ENCODE measurements at places on chromosomes 2 and 18.

DNA sequence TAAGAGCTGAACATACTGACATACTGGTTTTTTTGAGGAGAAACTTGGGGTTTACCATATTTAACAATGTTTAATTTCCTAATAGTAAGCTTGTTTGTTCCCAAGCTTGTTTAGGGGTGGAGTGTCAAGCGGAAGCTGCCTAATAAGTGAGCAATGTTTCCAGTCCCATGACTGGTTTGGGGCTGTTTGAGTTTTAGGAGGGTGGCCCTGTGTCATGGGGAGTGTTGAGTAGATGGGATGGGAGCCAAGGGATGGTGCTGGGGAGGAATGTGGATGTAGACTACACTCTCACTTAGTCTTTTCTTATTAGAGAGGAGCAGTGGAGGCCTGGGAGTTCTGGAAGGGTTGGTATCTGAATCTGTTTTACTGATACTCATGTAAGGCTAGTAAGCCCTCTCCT, 128.5 kb downstream of the TANC1 start:
- DNase-seq: no peak

DNA sequence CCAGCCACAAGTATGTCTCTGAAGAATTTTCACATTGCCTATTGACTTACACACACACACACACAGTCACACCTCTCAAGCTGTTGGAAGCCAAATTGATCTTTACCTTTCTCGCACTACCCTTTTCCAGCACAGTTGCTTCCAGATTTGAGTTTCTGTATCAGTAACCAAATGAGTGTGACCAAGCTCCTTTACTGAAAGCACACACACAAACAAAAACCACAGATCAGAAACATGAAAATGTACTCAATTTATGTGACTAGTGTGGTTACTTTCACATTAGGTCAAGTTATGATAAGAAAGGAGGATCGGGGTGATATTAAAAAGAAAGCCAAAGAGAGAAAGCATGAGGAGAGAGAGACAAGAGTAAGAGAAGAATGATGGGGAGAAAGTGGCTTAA, 993.9 kb upstream of the POU3F3 start:
- no peak for DNase-seq

DNA sequence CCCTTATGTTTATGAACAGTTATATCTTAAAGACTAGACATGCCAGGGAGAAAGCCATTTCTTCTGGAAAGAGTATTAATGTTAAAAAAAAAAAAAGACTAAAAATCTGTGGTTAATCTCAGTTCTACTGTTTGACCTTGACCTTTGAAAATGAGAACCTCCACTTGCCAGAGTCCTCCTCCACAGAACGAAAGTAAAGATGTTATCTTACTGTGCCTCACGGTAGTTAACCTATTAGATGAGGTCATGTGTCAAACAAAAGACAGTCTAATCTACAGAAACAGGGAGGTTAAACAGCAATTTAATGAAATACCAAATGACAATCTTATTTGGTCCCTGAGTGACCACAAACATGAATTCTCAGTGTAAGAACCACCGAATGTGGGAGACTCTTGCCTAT, 51.2 kb downstream of the SLC14A2 start:
- DNase-seq: no peak

- no peak for DNase-seq
These were observed 662.6 kb upstream of the ACVR2A start for GRCh38 chr2:147182260-147182659.

DNA sequence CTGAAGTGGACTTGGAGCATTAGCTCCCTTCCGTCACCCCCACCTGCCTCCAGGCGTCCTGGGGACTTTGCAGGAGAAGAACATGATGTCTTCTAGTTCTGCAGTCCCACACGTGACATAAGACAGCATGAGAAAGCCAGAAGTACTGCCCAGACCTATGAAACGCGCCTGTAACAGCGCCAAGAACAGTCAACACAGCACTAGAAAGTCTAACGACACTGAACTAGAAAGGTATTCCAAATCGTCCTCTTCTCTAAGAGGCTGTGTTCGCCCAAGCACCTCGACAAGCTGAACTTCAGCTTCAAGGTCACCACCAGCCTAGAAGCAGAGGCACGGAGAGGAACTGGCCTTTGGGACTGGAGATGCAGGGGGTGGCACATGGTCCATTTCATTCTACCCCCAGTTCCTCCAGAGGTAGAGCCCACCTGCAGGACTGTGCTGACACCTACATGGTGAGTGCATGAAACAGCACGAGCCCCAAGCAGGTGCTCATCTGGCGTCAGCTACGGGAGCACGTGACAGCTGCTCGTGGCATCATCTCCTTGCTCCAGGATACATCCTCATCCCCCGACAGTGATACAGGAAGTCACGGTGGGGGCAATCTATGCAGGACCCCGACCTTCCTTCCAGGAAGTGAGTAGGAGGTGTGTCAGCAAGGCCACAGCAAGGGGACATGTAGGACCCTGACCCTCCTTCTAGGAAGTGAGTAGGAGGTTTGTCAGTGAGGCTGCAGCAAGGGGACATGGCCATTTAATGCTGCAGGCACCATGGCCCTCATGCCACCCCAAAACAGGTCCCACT, 3.7 kb downstream of the HDAC4 start:
- no peak for DNase-seq

DNA sequence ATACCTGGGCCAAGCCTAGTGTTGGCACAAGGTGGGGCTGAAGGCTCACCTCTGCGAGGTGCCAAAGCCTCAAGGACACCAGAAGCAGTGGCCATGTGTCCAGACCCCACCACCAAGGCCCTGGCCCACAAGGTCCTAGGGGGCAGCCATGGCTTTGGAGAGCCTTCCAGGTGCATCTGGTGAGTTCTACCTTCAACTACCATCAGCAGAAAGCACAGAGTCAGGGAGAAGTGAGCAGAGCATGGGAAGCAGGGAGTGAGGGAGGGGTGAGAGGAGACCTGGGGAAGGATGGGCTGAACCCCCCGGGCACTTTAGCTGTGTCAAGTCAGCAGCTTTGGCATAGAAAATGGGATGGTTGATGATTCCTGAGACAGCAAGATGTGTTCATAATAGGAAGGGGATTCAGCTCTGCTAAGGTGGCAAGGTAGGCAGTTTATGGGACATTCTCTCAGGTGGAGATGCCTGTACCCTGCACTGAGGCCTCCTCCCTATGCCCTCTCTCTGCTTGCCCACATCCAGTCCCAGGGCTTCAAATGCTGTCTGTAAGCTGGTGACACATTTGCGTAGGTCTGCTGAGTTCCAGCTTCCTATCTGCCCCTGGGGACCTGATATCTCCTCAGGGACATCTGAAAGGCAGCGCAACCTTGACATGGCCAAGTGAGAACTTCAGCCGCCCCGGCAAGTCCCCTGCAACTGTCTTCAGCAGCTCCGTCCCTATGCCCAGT, 83.4 kb upstream of the RGPD5 start:
- DNase-seq: no peak

DNA sequence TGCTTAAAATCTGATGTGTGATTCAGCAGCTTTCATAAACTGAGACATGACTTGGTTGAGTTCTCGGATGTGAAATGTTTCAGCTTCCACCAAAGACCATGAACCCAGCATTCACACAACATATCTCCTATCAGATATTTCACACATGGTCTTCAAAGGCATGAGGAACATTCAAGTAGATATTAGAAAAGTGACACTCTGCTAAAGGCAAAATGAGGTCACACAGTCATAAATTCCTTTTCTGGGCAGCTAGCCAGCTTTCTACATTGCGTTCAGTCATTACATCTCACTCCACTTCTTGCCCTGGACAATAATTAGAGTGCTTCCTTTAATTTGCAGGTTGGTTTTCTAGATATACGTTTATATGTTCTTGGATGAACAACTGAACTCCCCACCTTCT, 96.7 kb downstream of the GAREM1 start:
- DNase-seq: no peak

- no peak for DNase-seq
These were observed 29.2 kb downstream of the SF3B1 start for GRCh38 chr2:197405582-197405981.

DNA sequence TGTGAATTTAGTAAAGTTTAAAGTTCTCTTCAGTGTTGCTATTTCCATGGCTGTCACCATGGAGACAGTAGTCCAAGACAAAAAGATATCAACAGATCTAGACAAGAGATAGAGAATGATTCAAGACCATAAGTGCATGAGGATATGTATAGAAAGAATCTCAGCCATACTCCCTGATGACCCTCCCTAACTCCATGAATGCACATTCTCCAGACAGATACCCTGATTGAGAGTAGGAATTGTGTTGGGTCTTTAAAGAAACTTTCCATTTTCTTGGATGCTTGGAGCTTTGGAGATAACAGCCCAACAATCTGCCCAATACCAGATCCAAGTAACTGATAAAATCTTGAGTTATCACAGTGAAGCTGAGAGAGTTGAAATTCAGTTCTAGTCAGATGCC, 1601.2 kb upstream of the CELF4 start:
- DNase-seq: no peak

DNA sequence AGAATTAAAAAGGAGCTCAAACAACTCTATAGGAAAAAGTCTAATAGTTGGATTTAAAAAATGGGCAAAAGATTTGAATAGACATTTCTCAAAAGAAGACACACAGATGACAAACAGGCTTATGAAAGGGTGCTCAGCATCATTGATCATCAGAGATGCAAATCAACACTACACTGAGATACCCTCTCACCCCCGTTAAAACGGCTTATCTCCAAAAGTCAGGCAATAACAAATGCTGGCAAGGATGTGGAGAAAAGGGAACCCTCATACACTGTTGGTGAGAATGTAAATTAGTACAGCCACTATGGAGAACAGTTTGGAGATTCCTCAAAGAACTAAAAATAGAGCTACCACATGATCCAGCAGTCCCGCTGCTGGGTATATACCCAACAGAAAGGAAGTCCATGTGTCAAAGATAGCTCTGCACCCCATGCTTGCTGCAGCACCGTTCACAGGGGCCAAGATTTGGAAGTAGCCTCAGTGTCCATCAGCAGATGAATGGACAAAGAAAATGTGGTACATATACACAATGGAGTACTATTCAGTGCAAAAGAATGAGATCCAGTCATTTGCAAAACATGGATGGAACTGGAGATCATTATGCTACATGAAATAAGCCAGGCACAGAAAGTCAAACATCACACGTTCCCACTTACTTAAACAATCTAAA, 46.7 kb upstream of the B3GNT7 start:
- no peak for DNase-seq

GRCh38 chr2:229133155-229133772, 137.8 kb downstream of the PID1 start:
- no peak for DNase-seq

GRCh38 chr18:46222710-46223360, 118.7 kb downstream of the HAUS1 start:
- no peak for DNase-seq

DNA sequence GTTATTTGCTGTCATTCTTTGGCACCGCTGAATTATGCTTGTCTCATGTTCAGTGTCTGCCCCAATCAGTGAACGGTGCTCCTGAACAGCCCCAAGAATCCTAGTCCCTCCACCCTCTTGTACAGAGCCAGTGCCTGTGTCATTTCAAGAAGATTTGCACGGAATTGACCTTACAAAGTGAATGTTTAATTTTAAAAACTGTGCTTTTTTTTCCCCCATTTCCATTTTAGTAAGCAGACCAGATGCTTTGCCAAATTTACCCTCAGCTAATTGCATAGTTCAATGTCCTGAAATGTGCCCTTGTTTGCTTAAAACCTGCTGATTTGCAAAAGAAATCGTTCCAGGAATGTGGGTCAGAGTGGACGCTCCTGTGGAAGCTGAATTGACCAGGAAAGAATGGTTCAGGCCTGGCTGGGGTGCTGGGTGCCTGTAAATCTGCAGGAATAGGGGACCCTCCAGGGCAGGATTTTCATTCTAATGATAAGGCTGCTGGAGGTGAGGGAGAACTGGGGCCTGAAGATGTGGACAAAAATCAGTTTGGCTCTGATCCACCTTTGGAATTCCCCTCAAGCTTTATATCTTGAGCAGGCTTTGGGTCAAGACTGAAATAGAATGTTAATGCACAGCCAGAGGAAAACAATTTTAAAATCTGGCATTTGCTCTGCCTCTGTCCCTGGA, 20.1 kb downstream of the TMEM17 start:
- DNase-seq: no peak

DNA sequence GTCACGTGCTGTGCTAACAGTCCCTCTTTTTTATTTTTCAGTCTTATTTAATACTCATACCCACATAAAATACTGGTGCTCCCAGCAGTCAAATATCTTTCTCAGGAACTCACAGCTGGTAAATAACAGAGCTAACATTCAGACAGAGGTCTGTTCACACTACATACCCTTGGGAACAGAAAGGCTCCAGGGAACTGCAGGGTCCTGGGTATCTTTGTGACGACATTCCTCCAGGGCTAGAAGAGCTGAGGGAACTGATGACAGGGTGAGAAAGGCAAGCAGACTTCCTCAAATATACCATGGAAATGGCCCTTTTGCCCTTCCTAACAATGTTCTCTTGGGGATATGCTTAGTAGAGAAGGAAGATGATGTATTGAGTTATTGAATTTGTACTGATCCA, 19.3 kb downstream of the PDE6D start:
- no peak for DNase-seq

DNA sequence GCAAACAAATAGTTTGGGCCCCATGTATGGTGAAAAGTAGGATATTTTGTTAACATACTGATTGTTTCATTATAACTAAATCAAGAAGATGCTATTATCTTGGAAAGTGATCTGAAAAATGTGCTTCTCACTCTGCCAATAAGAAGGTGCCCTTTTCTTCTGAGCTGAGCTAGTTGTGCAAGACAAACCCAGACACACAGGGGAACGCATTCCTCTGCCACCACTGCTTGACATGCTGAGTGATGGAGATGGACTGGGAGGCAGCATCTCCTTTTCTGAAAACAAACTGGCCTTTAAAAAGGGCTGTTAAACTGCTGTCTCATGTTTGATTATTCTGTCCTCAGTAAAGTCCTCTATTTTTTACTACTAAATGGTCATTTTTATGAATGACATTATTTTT, 1989.9 kb upstream of the CELF4 start:
- DNase-seq: no peak

DNA sequence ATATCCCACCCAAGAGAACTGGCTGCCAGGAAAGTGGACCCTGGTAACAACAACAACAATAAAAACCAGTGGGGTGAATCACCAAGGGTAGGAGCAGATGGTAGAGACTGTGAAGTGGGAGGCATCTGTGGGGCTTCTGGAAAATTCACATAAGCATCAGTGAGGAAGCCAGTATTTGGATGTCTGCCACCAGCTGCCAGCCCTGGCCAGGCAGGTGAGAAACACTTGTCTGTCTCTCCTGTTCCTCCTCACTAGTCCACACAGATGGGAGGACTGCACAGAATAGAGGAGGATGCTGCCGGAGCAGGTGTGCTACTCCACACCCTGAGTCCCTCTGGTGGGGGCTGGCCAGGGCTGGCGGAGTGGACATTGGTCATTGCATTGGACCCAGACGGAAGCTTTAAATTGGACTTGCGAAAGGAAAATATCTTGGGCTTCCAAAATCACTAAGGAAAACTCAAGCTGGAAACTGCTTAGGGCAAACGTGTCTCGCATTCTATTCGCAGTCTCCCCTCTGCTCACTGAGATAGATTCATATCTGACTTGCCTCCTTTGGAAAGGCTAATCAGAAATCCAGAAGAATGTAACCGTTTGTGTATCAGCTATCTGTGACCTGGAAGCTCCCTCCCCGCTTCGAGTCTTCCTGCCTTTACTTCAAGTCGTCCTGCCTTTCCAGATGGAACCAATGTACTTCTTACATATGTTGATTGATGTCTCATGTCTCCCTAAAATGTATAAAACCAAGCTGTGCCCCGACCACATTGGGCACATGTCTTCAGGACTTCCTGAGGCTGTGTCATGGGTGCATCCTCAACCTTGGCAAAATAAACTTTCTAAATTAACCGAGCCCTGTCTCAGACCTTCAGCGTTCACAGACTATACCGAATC, 69.1 kb downstream of the NAB1 start:
- DNase-seq: no peak

GRCh38 chr2:60075048-60075447, 478.4 kb downstream of the BCL11A start:
- no peak for DNase-seq
